BJ (cell line): ENCODE measurements at places on chromosomes 5 and 9. TPM values are rescaled to one million over a fixed set of nuclear protein-coding genes. Genes with fewer than 3 reads are reported as not detected.

CCDC192 gene
- not detected in 2 replicates for polyA plus RNA-seq

BNC2 gene
- polyA plus RNA-seq, result 15.3 and 17.5 TPM in 2 replicates

PHYHD1 gene
- 15.6 and 18.6 TPM in 2 replicates for polyA plus RNA-seq

GHR gene
- 0.90 and 1.6 TPM in 2 replicates for polyA plus RNA-seq

LURAP1L gene
- 10.9 and 15.5 TPM in 2 replicates for polyA plus RNA-seq

TTC1 gene
- polyA plus RNA-seq, result 23.2 and 37.4 TPM in 2 replicates

SMIM3 gene
- 43.7 and 45.0 TPM in 2 replicates for polyA plus RNA-seq

AMACR gene
- polyA plus RNA-seq, result 7.1 and 11.2 TPM in 2 replicates

IFNA2 gene
- polyA plus RNA-seq, result not detected in 2 replicates

ZNF883 gene
- polyA plus RNA-seq, result 0.53 and 1.3 TPM in 2 replicates

PRRX2 gene
- 20.4 and 37.4 TPM in 2 replicates for polyA plus RNA-seq

FAM163B gene
- not detected in 2 replicates for polyA plus RNA-seq

IFNA13 gene
- polyA plus RNA-seq, result not detected in 2 replicates

WHRN gene
- 0.61 and 1.5 TPM in 2 replicates for polyA plus RNA-seq

C1QTNF2 gene
- 0.69 and 0.98 TPM in 2 replicates for polyA plus RNA-seq

PCDHB7 gene
- polyA plus RNA-seq, result 0.31 and 0.44 TPM in 2 replicates

DNA sequence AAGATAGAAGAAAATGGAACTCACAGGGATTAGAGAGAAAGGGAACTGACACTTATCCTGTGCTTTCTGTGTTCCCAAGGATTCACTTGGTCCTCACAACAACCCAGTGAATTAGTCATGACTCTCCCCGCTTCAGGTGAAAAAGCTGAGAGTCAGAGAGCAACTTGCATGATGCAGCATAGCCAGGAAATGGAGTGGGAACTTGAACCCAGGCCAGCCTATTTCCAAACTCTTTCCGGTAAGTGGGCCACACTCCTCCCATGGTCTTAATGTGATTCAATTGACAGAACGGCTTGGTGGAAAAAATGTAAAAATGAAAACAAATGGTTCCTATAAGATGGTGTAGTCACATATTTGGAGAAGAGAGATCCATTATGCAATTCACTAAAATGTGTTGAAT lies 45.9 kb upstream of the CEMIP2 start:
- DNase-seq, result no peak

DNA sequence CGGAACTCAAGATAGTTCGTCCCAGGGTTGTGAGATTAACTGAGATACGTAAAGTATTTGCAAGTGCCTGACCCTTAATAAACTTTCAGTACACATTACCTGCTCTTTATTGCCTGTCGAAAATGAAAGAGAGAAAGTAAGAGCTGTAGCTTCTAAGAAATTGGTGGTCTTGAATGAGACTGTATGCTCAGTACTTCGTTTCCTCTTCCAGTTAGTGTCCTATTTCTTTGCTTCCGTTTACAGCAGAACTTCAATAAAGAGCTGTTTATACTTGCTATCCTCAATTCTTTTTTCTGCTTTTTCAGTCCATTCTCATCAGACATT lies 534 bp downstream of the SRFBP1 start:
- no peak for DNase-seq

DNA sequence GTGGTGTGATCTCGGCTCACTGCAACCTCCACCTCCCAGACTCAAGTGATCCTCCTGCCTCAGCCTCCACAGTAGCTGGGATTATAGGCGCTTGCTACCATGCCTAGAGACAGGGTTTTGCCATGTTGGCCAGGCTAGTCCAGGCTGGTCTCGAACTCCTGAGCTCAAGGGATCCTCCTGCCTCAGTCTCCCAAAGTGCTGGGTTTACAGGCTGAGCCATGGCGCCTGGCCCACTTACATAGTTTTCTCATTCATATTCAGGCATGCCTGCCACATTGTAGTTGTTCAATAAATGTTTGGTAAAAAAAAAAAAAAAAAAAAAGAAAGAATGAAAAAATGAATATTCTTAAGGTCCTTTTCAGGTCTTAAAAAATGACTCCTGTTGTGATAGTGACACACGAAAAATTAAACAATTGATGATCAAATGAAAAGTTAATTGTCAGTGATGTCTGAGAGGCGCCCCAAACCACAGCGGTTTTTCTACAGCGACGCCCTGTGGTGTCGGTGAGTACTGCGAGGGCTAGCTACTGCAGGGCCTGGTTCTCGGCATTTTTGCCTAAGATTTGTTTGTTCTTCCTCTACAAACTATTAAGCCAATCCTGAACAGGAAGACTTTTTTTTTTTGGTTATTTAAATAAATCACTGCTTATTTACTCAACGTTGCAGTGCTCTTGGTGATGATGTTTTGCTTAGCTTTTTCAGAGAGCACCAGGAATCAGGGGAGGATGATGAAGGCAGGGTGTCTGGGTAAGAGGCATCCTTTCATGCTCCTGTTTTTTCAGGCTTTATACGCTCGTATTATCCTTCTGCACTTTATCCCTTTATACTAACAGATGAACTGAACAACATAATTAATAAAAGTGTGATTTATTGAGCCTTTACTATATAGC lies 67.0 kb upstream of the DPYSL3 start:
- DNase-seq, result no peak

GRCh38 chr5:6195711-6196358 lies 182.5 kb downstream of the MED10 start:
- DNase-seq, result no peak

- no peak for DNase-seq
These were observed 152.0 kb upstream of the LRRTM2 start for GRCh38 chr5:139027150-139027549.

- DNase-seq, result no peak
These were observed 134.0 kb upstream of the ADCY2 start for GRCh38 chr5:7261900-7262299.

DNA sequence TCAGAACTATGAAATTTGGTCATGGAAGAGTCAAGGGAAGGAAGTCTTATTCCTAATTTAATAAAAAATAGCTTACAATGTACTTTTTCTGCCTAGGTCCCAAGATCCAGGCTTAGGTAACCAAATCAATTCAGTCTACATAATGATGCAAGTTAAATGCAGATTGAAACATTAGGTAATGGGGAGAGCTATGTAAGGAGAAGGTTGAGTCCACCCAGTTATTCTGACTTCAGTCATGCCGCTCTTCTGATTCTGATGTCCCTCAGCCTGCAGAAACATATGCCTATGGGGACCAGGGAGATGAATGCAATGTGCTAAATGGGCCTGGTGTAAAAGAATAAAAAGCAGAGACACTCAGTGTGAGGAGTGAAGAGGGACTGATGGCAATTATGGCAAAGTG lies 63.9 kb downstream of the MAMDC2 start:
- DNase-seq, result no peak

DNA sequence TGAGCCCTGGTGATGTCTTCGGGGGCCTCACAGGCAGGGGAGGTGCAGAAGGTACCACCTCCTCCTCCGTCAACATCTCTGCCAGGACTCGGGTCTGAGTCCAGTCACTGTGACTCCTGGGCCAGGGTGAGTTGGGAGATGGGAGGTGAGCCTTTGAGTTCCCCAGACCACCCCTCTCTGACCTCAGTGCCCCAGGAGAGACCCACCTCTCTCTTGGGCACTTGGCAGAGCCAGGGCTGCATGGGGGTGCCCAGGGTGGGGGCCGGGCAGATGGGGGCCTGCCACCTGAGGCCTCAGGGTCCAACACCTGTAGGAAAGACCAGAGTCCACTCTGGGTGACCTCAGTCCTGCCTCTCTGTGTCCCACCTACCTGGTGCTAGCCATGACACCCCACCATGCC lies 6.8 kb downstream of the KIF12 start:
- DNase-seq, result no peak

DNA sequence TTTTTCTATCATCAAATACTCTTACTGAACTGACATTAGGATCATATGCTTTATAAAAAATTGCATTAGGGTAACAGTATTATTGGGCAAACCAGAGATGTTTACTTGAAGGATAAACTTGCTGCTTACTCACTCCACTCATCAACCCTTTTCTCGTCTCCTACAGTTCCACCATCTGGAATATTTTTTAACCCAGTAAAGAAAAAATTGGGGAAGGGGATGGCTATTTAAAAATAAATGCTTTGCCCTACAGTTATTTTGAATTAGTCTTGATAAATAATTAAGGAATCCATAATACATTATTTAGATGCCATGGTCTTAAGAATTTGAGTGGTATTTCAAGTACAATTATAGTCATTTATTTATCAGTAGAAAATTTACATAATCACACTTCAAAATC lies 225.8 kb downstream of the MEF2C start:
- DNase-seq, result no peak

GRCh38 chr9:91143642-91144041 lies 218.1 kb downstream of the AUH start:
- no peak for DNase-seq

- no peak for DNase-seq
These were observed 360.6 kb upstream of the PRR16 start for GRCh38 chr5:120103495-120103894.

DNA sequence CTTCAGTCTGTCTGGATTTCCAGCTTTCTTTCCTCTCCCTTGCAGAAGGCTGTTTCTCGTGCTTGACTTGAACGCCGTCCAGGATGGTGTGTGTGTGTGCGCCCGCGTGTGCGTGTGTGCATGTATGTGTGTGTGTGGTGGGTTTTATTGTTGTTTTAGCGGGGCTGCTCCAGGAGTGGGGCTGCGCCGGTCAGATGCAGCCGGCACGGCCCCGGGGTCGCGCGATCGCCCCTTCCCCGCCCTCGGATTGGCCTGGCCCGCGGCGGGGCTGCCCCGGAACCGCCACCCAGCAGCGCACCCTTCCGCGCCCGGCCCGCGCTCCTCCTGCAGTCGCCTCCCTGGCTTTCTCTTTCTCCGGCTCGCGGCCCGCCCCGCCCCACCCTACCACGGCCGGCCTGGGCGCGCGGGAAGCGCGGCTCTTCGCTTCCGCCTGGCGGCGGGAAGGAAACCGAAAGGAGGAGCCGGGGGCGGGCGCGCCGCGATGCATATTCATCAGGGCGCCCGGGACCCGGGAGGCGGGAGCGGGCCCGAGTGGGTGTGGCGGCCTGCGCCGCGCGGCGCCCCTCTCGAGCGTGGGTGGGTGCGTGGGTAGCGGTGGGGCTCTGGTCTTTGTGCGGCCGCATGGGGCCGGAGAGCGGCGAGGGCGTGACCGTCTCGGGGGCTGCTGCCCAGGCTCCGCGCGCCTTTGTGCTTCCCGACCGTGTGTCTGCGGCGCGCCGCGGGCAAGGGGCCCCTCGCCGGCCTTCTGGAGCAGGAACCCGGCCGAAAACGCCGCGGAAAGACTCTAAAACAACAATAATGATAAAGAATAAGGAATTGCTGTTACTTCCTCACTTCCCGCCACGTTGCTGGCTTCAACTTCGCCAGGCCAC lies 8.5 kb upstream of the NFIB start:
- DNase-seq, result peak; percentile 4

GRCh38 chr9:108117306-108117705 lies 627.7 kb upstream of the KLF4 start:
- no peak for DNase-seq

GRCh38 chr5:93886917-93887361 lies 145.5 kb upstream of the POU5F2 start:
- no peak for DNase-seq

- DNase-seq, result no peak
These were observed 10.8 kb upstream of the DDX41 start for GRCh38 chr5:177527595-177527994.

- no peak for DNase-seq
These were observed 1658.4 kb downstream of the MAT2B start for GRCh38 chr5:165163861-165164260.
